Spleen (tissue), 13 donors: ENCODE measurements at places on chromosomes 2 and 18. TPM values are rescaled to one million over a fixed set of nuclear protein-coding genes. Genes with fewer than 3 reads are reported as not detected.
A peak's percentile ranks its signal among the peaks of the same experiment; 100 is the strongest.

GRCh38 chr18:56662902-56663301 is 11.7 kb downstream of the WDR7 start:
- H3K4me1 ChIP-seq: no peaks in the 10 kb centered on the region
- H3K36me3 ChIP-seq: no peaks in the 10 kb centered on the region
- H3K27ac ChIP-seq: no peak overlapping the region
- H3K27me3 ChIP-seq: no peaks in the 10 kb centered on the region
- no peak overlapping the region for H3K4me3 ChIP-seq

The DLX1 gene
- not detected for total RNA-seq

DNA sequence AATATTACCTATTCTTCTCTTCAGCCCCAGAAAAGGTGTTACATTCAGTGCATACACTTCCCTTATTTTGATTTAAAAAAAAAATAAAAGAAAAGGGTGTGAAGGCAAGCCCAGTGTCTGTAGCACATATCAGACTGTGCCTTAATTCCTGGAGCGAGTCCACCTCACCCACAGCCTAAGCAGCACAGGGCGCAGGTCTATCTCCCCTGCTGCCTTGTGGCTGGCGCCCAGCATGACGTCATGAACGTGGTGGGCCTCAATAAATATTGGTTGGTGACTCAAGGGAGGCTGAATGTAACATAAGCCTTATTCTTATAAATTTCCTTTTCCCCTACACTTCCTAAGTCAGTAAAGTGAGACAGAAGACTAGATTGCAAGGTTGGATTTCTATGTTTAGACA is 26.4 kb downstream of the ST3GAL5 start:
- H3K36me3 ChIP-seq: no peaks in the 10 kb centered on the region
- no peak for DNase-seq
- H3K4me1 ChIP-seq: peaks cover 62% of the 10 kb centered on the region
- H3K27ac ChIP-seq: peak overlapping the region; percentile 73
- no peak overlapping the region for H3K4me3 ChIP-seq

The DSG4 gene
- not detected for total RNA-seq

The AMER3 gene
- total RNA-seq: not detected

- no peak for DNase-seq
- no peak overlapping the region for H3K4me3 ChIP-seq
- no peaks in the 10 kb centered on the region for H3K4me1 ChIP-seq
- H3K27ac ChIP-seq: no peak overlapping the region
- H3K27me3 ChIP-seq: no peaks in the 10 kb centered on the region
- no peaks in the 10 kb centered on the region for H3K36me3 ChIP-seq
Measured at GRCh38 chr2:120283649-120284048, 31.0 kb downstream of the RALB start.
